ENCODE measurements at places on chromosomes 13 and 19.
A peak's percentile ranks its signal among the peaks of the same experiment; 100 is the strongest.

- DNase-seq = peak; percentile 51
Measured at GRCh38 chr19:13842291-13843103, 34.4 kb upstream of the NANOS3 start.

- DNase-seq = no peak
Measured at GRCh38 chr13:109877809-109878208, 91.4 kb upstream of the IRS2 start.

DNA sequence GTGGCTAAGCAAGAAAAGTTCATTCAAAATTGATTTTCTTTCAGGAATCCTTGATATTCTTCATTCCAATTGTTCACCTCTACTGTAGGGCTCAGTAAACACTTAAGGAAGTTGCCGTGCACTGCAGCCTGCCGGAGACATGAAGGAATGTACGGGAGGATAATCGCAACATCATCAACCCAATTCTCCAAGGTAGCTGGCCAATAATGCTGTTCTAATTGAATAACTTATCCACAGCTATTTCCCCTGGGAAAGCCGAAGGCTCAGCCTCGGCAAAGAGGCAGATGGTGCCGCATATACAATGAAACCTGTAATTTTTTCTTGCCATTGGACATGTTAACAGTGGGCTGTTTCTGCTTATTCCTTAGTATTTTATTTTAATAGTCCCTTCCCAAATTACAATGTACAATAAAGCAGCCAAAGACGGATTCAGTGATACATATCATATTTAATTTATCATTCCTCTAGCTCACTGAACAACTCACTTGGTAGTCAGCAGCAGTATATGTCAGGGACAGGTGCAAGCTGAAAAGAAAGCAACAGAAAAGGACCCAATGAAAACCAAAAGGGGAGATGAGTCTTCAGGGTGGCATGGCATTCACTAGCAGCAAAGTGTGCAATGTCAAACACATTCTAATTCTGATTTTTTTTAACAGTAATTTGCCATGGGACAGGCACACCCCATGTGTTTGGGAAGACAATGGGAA lies 420.5 kb upstream of the KLF12 start:
- no peak for DNase-seq

- no peak for DNase-seq
Measured at GRCh38 chr19:39676004-39676403, 20.3 kb downstream of the LGALS16 start.

DNA sequence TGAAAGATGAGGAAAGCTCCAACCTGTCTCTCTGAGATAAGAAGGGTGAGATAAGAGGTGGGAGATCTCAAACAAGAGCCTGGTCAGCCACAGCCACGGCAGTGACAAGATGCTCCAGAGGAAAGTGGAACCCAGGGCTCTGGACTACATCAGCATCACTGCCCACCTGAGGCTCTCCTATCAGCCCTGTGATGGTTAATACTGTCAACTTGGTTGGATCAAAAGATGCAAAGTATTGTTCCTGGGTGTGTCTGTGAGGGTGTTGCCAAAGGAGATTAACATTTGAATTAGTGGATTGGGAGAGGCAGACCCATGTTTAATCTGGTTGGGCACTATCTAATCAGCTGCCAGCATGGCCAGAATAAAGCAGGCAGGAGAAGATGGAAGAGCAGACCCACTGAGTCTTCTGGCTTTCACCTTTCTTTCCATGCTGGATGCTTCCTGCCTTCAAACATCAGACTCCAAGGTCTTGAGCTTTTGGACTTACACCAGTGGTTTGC lies 476.6 kb upstream of the NBEA start:
- no peak for DNase-seq

DNA sequence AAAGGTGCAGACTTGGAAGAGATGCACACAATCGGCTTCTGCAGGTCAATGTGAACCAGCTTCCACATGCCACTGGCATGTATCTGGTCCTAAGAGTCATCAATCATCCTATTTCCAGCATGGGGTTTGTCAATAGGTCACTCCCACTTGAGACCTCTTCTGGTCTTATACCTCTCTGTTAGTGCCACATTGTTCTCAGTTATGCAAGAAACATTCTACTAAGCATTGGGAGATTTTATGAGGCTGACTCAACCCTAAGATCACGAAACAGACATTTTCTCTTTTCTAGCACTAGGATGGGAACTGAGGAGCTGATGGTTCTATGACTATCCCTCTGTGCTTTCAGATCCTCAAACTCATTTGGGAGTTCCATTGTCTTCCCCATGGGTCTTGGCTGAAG lies 581.5 kb upstream of the KLF12 start:
- peak; percentile 18 for DNase-seq

- DNase-seq = no peak
Measured at GRCh38 chr19:30155381-30156200, 213.6 kb downstream of the URI1 start.

- DNase-seq = no peak
Measured at GRCh38 chr13:108266321-108266990, 3.1 kb upstream of the TNFSF13B start.

DNA sequence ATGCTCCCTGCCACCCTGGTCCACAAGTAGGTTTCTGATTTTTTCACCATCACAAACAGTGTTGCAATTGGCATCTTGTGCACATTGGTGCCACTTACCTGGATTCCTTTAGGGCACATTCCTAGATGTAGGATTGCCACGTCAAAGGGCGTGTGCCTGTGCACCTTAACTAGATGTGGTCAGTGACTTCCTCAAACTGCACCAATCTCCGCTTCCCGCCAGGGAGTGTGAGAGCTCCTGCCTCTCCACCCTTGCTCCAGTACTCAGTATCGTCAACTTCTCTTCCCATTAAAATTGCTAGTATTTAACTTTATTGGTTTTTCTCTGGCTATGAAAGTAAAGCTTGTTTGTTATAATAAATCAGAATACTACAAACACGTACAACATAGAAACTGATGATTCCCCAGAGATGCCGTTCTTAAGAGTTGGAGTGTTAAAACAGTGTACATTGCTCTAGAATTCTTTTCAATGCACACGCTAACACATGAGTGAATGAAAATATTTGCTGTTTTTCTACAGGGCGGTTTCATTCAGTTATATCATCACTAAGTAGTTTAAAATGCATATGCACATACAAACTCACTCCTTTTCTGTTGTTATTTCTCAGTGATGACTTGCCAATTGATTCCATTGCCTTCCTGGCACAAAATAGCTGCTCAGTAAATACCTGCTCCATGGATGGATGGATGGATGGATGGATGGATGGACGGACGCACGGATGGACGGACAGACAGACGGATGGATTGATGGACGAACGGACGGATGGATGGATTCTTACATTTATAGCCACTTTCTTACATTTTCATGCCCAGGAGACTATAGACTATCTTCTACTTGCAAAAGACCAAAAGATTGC lies 23.4 kb downstream of the CCNE1 start:
- DNase-seq = no peak

GRCh38 chr19:7769171-7769570 lies 6.1 kb downstream of the CLEC4M start:
- no peak for DNase-seq
